ENCODE measurements at places on chromosomes 12 and 14. TPM values are rescaled to one million over a fixed set of nuclear protein-coding genes. Genes with fewer than 3 reads are reported as not detected.

Gene GPD1
- 0.45 TPM for polyA plus RNA-seq

Gene SERPINA3
- polyA plus RNA-seq = not detected

Gene DHRS4L2
- polyA plus RNA-seq = 12.3 TPM

Gene TMEM106C
- polyA plus RNA-seq = 45.3 TPM

Gene A2M
- 0.15 TPM for polyA plus RNA-seq

Gene LRRK2
- 0.06 TPM for polyA plus RNA-seq

Gene PSMB5
- polyA plus RNA-seq = 510 TPM

Data from H1 (cell line).